ENCODE measurements at places on chromosomes 7 and 10.

- DNase-seq, result no peak
These were observed 126.7 kb downstream of the WDR11 start for GRCh38 chr10:120977897-120978296.

DNA sequence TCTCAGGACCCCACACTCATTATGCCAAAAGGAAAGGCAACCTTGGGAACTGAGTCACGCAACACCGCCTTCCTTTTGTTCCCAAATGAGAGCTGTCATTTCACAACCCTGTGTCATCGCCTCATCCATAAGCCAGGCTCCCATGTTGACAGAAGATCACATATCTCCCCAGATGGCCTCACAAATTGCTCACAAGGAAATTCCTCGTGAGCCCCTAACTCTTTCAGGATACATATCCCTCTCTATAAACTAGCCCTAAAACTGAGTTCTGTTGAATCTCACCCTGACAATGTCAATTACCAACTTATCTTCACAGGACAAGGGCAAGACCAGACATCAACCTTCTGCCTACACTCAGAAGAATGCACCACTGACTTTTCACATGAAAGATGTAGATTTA is 22.6 kb downstream of the CCDC3 start:
- no peak for DNase-seq

- DNase-seq, result no peak
These were observed 302.1 kb downstream of the ADK start for GRCh38 chr10:74453169-74453568.

GRCh38 chr10:17783751-17784150 is 25.4 kb upstream of the MRC1 start:
- no peak for DNase-seq

- no peak for DNase-seq
These were observed 29.8 kb downstream of the SEM1 start for GRCh38 chr7:96679886-96680285.

GRCh38 chr10:33365301-33365700 is 30.8 kb upstream of the NRP1 start:
- no peak for DNase-seq

DNA sequence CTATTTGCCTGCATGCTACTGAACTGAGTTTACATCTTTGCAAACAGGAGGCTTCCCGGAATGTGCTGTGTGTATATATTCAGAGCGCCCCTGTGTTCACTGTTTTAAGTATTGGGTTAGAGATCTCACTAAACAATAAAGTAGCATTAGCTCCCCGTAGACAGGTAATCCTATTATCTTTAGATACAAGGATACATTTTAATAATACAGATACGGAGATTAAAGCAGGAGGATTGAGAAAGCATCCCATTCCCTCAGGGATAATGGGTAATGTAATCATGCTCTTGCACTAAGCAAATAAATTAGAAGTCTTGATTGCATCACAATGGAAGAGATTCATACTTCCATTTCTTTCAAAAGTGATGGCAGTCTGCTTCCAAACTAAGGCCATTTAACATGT is 809.0 kb downstream of the NRG3 start:
- no peak for DNase-seq

DNA sequence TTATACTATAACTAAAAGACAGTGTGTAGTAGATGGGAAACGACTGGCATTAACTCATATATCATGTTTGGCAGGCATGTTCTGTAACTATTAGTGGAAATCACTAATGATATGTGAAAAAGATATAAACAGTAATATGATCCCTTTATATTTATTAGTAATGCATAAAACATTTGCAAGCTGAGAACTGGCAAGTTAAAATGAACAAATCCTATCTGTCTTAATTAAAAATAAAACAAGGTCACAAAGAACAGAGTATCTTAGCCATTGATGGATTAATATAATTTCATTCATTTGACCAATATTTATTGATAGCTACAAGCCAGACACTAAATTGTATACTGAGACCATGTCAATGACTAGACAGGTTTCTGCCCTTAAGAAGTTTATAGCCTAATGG is 154.5 kb downstream of the CRPPA start:
- no peak for DNase-seq

GRCh38 chr10:77964811-77965210 is 38.3 kb upstream of the DLG5 start:
- no peak for DNase-seq

- DNase-seq, result no peak
These were observed 108.9 kb downstream of the ORC5 start for GRCh38 chr7:104098890-104099289.

DNA sequence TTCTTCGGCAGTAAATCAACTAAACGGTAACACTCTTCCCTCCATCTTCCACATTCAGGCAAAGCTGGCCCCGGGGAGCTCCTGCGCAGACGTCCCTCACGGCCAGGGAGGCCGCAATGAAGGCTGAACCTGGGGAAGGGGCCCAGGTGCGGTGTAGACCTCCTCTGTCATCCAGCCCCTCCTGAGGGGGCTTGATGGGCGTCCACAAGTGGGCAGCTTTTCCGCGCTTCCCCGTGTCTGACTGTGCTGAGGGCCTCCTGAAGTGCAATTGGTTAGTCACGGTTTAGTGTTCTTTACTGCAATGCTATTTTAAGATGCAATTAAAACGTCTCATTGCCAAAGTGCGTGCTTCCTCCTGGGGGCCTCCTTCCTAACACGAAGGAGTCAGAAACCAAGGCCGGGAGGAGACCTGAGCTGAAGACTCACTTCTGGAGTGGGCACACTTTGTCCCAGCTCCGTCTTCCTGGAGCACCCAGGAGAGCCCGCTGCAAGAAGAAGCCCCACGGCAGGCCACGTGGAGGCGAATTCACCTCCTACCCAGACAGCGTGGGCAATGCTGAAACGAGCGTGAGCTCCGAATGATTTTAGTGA is 173.3 kb downstream of the ELFN1 start:
- no peak for DNase-seq

- DNase-seq, result no peak
These were observed 22.8 kb downstream of the ANTXRL start for GRCh38 chr10:46309511-46310142.

- no peak for DNase-seq
These were observed 565.8 kb upstream of the COBL start for GRCh38 chr7:51882412-51882811.

DNA sequence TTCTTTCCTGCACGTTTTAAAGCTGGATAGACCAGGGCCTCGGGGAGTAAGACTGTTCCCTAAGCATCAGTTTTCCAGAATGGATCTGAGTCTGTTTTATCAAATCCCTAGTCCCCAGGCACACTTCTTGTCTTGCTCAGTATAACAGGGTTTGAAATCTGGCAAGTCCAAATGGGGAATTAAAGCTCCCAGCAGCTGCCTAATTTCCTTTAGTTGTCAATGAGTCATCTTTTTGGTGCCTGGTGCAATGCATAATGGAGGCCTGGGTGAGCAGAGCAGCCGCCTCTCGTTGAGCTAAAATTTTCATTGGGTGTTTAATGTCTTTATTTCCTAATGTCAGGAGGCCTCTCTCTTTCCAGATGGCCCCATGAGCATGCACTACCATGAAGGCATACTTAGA is 87.9 kb downstream of the STRA8 start:
- no peak for DNase-seq

GRCh38 chr7:85554236-85555178 is 367.7 kb upstream of the SEMA3D start:
- DNase-seq, result no peak

- DNase-seq, result no peak
These were observed 8.0 kb upstream of the ALDH18A1 start for GRCh38 chr10:95664543-95664942.

- no peak for DNase-seq
These were observed 30.4 kb downstream of the PLAU start for GRCh38 chr10:73941300-73941699.

DNA sequence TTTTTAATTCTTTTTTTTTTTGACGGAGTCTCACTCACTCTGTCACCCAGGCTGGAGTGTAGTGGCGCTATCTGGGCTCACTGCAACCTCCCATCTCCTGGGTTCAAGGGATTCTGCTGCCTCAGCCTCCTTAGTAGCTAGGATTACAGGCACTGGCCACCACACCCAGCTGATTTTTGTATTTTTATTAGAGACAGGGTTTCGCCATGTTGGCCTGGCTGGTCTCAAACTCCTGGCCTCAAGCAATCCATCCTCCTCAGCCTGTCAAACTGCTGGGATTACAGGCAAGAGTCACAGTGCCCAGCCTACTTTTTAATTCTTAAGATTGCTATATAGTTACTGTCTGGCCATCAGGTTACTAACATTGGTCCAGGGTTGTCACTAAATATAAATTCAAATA is 59.6 kb downstream of the ZNF277 start:
- DNase-seq, result no peak
